NCI-H1048 (cell line): ENCODE measurements at places on chromosomes 12 and 14.

DNA sequence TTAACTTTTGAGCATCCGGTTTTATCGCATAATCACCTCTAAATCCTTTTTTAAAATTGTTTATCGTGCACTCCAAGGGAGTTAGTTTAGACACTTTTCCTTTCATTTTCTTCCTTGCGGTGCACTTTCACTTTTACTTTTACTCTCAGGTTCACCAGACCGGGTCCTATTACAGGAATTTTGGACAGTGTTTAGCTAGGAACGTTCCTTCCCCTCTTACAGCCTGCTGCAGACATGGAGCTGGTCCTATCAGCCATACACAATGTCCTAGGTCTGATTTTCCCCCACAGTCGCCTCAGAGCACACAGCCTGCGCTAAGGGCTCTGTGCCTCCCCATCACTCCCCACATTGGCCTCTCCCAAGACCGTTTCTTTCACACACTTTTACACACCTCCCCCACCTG, 103.9 kb downstream of the ALG10 start:
- no peak for DNase-seq

DNA sequence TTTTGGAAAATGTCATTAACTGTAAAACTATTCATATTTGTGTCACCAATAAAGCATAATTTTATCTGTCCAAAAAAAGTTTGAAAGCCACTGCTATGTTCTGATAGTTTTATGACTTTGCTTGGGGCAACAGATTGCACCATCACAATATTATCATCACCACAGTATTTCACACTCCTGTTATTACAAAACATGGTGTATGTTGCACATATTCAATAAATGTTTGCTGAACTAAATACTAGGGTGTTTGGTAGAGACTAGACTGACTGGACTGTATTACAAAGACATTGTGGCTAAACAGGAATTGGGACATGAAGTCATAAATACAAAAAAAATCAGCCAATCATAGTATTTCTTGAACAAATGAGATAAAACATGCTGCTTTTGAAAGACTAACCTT, 55.1 kb downstream of the PAWR start:
- DNase-seq = no peak

- no peak for DNase-seq
Measured at GRCh38 chr14:71478542-71478941, 453.7 kb upstream of the RGS6 start.

- DNase-seq = no peak
Measured at GRCh38 chr12:65232476-65233077, 45.9 kb upstream of the MSRB3 start.

DNA sequence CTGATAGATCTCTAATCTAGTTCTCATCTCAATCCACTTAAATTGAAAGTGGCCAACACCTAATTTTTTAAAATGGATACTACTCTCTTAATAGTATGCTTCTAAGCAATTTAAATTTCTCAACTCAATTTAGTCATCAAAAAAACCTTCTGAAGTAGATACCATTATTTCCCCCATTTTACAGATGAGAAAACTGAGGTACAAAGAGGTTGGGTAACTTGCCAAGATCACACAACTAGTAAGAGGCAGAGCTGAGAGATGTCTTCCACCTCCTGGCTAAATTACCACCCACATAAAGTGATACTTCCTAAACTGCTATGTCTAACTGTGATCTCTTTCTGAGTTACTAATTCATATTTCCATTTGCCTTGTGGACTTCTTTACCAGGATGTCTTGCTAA, 6.6 kb downstream of the EXOC5 start:
- no peak for DNase-seq

GRCh38 chr14:39372656-39373055, 59.6 kb downstream of the FBXO33 start:
- no peak for DNase-seq

GRCh38 chr12:79997096-79997791, 62.3 kb upstream of the PPP1R12A start:
- DNase-seq = no peak

- DNase-seq = no peak
Measured at GRCh38 chr12:108302016-108302402, 37.1 kb downstream of the CMKLR1 start.

DNA sequence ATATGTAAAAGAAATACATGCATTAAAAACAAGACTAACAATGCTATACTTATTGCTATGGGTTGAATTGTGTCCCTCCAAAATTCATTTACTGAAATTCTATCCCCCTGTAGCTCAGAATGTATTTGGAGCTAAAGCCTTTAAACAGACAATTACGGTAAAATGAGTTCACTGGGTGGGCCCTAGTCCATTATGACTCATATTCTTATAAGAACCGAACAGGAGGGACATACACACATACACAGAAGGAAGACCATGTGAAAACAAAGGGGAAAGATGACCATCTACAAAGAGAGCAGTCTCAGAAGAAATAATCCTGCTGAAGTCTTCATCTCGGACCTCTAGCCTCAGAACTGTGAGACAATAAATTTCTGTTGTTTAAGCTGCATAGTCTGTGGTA, 77.1 kb upstream of the ANKS1B start:
- no peak for DNase-seq

GRCh38 chr14:102878174-102878969, 44.1 kb upstream of the AMN start:
- DNase-seq = no peak

- DNase-seq = no peak
Measured at GRCh38 chr14:53620317-53620716, 336.3 kb downstream of the BMP4 start.

- no peak for DNase-seq
Measured at GRCh38 chr14:85728476-85729065, 198.6 kb downstream of the FLRT2 start.

- DNase-seq = no peak
Measured at GRCh38 chr12:62270384-62270783, 10.2 kb downstream of the USP15 start.

GRCh38 chr14:100350276-100350926, 27.3 kb downstream of the SLC25A47 start:
- DNase-seq = no peak

GRCh38 chr12:52235001-52235764, 2.1 kb downstream of the KRT7 start:
- no peak for DNase-seq

DNA sequence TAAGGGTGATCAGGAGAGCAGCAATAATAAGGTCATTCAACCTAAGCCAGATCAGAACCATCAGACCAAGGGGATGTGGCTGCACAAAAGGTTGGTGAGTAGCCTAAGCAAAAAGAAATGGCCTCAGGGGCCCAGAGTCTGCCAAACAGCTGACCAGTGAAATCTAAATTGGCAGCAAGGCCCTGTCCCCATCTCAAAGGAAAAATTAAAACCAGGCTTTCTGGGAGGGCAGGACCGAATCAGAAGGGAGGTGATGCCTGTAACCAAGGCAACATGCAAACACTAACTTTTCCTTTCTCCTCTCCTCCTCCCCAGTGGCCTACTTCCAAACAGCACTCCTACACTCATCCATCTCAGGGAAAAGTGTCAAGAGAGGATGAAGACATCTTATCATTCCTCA, 256.4 kb downstream of the NUAK1 start:
- DNase-seq = no peak

DNA sequence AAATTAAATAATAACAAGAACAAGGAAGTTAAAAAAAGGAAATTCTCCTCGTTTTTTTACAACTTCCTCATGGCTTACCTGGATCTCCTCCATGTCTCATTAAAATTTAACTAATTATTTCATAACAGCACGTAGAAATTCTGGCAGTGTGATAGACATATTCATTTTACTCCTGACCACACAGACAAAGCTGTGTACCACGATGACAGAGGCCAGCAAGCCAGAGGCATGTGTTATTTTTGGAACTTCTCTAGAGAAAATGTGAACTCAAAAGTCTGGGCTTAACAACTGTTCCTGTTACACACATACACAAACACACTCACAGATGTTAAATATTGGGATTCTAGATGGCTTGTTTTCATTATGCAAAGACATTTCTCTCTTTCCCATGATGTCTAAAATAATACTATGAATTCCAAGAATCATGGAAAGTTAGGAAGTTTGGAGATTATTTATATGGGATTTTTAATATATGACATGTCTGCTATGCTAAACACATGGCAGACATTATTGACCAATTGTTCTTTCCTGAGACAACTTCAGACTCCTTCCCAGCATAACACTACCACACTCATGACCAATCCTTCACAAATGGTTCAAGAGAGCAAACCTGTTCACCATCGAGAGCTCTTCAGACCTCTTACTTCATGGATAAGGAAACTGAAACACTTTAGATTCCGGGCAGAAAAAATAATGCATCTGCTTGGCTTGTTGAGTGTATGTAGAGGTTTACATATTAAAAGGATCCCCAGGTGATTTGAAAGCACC, 158.7 kb downstream of the DACT1 start:
- DNase-seq = no peak
